Fibroblast of skin of right biceps (primary cell): ENCODE measurements at places on chromosomes 2 and 18.

DNA sequence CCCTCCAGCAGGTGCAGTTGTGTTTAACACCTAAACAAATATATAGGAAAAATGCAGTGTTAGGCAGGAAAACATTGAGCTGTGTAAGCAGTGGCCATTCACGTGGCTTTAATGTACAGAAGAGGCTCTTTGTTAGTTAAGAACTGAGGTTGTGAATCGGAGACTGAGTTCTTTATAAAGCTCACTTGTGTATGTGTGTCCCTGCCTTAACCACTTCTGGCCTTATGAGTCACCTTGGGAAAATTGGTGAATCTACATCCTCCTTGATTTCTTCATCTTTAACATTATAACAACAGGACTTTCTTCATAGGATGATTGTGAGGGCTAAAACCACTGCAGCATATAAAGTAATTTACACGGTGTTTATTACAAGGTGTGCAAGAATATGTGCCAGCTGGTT lies 188.4 kb upstream of the TPO start:
- DNase-seq = peak; percentile 3

DNA sequence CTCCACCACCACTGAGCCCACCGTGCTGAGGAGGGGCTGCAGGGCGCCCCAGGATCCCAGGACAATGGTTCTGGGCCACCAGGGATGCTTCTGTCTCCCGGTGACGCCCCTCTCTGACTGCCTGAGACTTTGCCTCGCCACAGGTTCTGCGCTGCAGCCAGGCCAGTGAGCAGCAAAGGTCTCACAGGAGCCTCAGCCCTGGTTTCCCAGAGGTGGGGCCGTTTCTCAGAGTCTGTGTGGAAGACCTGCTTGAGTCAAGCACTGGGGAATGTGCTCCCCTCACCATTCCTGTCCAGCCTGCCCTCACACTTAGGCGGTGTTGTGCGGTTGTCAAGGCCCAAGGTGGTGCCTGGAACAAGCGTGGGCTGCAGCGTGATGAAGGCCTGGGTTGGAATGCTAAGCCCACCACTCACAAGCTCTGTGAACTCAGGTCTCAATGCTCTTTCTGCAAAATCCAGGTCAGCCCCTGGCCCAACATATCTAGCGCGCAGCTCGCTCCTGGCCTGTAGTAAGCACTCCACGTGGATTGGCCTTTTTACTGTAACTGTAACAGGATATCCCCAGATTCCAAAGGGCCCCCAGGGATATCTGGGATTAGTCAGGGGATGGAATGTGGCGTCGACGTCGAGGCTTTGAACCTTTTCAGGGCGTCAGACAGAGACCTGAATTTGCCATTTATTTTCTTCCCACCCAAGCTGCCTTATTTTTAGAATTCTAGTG lies 47.6 kb downstream of the PLB1 start:
- DNase-seq = peak; percentile 85

GRCh38 chr2:165474619-165475276 lies 5.2 kb downstream of the CSRNP3 start:
- no peak for DNase-seq

- DNase-seq = no peak
Observed at GRCh38 chr2:1968209-1968987, 224.1 kb upstream of the PXDN start.

DNA sequence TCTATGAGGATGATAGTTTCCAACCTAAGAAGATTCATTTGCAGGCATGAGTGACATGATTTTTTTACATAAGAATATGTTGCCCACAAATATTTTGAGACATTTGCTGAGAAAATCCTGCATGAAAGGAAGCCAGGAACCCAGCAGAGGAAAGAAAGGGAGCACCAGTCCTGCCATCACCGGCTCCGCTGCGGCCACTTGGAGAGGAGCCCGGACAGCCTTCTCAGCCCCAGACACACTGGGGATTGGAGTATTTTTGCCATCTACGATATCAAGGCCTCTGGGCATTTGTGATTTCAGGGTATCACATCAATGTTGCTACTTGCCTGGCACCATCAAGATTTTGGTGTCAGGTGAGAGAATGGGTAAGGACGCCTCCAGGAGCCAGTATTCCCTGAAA lies 228.3 kb downstream of the PTGR3 start:
- no peak for DNase-seq

DNA sequence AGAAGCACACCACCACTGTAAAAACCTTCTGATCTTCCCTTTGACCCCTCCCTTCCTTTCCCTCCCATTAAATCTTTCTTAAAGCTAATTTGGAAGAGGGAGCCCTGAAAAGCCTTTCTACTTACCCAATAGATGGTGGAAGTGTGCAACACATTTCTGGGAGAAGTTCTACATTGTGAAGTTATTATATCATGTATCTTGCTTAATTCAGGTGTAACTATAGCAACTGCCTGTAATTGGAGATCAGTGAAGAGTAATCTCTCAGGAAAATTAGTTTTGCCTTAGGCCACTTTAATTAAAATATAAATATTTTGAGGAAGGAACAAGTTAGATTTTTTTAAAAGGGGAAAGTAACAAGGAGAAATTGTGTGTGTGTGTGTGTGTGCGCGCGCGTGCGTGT lies 266.0 kb downstream of the SH3BP4 start:
- DNase-seq = peak; percentile 49

DNA sequence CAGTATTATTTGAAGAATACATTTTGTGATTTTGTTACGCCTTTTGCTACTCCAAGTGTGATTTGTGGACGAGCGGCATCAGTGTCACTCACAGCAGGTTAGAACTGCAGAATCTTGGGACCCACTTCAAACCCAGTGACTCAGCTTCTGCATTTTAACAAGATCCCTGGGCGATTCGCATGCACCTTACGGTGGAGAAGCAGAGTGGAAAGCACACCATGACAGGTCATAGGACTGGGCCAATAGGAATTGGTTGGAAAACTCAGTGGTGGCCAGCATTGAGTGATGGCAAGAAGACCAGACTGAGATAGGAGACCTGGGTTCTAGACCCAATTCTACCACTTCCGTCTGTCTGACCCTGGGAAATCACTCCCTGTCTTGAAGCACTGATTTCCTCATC lies 26.3 kb downstream of the CTLA4 start:
- no peak for DNase-seq

DNA sequence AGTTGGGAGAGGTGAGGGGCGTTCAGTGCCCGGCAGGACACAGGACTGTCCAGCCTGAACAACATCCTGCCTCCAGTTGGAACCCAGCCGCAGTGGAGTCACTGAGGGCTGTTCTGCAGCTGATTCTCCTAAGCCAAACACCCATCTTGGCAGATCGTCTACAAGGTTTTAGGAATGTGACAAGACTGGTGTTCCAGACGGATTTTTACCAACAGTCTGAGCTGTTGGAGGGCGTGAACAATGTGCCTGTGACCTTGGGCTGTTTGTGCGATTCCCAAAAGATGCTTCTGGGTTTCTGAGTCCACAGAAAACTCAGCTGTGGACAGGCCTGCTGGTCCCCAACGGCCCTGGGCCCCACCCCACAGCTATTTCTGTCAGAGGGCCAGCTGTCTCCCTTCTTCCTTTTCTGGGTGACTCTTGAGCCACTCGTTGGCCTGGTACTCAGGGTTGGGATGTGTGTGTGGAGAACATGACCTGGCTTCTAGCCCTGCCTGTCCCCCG lies 5.7 kb downstream of the LRRFIP1 start:
- DNase-seq = no peak

DNA sequence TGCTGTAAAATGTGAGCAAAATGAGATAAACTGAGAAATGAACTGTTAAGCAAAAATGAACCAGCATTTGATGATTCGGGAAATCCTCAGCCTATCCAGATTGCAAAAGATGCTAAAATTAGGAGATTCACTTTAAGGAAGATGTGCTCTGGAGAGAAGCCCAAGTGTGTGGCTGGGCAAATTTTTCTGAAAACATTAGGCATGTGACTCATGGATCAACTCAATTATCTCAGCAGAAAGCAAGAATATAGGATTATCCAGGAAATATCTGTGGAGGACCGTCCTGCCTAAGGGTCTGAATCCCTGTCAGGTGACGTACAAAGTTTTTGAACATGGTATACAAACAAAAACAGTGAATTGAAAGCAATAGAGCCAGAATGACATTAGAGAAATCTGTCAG lies 1268.3 kb upstream of the TMEFF2 start:
- peak; percentile 48 for DNase-seq

DNA sequence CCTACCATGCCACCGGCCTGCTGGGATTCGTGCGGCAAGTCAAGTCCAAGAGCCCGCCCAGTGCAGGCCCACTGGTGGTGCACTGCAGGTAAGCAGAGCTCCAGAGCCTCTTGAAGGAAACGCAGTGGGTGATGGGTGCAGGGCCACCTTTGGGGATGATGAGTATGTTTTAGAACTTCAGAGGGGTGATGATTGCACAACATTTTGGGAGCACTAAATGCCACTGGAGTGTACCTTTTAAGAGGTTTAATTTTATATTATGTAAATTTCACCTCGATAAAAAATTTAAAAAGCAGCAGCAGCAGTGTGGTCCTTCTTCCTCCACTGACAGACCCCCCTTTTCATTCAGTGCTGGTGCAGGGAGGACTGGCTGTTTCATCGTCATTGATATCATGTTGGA lies 233.1 kb upstream of the RAB12 start:
- no peak for DNase-seq

- peak; percentile 96 for DNase-seq
Observed at GRCh38 chr2:191264647-191265081, 19.5 kb downstream of the MYO1B start.

DNA sequence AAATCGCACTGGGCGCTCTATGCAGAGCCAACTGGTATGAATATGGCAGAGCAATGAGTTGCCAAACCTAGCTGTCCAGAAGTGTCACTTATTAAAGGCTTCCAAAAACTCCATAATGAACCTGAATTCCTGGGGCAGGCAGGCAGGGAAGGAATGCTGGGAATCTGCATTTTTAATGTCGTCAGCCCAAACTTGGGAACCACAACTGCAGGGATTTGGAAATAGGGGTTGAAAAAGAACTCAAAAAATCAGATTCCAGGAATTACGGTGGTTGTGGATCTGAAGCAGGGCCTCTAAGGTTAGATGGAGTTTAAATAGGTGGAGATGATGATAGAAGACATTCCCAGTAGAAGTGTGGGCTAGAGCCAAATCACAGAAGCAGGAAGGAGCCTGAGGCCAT lies 15.0 kb downstream of the NCKAP5 start:
- peak; percentile 28 for DNase-seq

- DNase-seq = no peak
Observed at GRCh38 chr2:151175864-151176263, 85.8 kb downstream of the RBM43 start.
